ENCODE measurements at places on chromosomes 5 and 9.

DNA sequence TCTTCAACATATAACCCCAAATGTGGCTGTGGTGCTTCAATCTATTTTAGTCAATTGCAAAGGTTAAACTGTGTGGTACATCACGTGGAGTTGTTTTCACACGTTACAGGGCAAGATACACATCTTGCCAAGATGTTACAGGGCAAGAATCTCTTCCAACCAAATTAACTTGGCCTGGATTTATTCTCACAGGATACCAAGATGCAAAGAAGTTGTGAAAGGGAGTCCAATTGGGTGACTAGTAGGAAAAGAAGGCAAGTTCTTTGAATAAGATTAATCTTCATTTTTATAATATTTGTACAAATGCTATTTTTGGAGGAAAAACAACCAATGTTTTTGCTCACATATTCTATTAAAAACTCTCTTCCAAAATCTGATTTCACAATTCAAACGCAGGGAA is 4.8 kb upstream of the IFNA8 start:
- no peak for DNase-seq

DNA sequence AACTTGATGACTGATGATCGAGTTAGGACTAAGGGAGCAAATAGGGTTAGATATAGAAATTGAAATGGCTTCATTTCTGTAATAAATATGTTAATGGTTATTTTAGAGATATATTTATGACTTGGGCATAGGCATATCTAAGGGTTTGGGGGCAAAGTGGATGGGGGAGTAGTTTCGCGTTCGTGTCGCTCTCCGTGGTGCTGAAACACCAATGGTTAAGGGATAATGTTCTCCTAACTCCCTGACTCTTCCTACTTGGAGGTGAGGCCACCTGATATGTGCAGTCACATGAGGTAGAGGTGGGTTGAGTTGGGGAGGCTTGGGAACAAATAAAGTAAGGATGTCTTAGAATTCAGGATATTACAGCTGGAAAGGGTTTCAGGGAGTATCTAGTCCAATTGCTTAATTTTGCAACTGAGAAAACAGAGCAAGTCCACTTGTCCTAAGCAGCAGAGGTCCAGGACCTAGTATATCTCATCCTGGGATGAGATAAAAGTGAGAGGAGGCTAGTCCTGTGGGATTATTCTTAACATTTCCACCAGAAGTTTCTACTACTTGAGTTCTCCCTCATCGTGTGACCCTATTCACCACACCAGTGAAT is 44.0 kb upstream of the MAP1B start:
- no peak for DNase-seq

GRCh38 chr9:130925050-130925678 is 13.9 kb downstream of the FIBCD1 start:
- DNase-seq, result no peak

- DNase-seq, result no peak
These were observed 179.4 kb upstream of the SPEF2 start for GRCh38 chr5:35438288-35438687.

DNA sequence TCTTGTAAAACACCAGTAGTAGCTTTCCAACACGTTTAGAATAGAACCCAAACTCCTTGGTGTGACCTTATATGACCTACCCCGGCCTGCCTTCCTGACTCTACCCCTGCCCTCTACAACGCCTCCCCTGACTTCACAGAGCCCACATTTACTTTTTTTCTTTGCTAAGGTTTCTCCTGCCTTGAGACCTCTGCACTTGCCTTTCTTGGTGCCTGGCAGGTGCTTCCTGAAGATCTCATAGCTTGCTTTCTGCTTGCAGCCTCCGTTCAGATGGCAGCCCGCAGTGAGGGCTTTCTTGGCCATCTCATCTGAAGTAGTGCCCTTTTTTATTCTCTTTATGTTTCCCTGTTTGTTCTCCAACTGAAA is 24.3 kb downstream of the NUP214 start:
- DNase-seq, result no peak

GRCh38 chr5:116494784-116495450 is 79.7 kb downstream of the SEMA6A start:
- no peak for DNase-seq

- no peak for DNase-seq
These were observed 16.5 kb downstream of the NMUR2 start for GRCh38 chr5:152388610-152389009.

- DNase-seq, result no peak
These were observed 81.4 kb downstream of the PGM5 start for GRCh38 chr9:68437785-68438184.

- DNase-seq, result no peak
These were observed 4.1 kb upstream of the NSMF start for GRCh38 chr9:137462986-137463930.

GRCh38 chr9:60546406-60546805 is 367.8 kb upstream of the SPATA31A5 start:
- DNase-seq, result no peak

- DNase-seq, result no peak
These were observed 164.3 kb downstream of the AGTPBP1 start for GRCh38 chr9:85577353-85577952.

DNA sequence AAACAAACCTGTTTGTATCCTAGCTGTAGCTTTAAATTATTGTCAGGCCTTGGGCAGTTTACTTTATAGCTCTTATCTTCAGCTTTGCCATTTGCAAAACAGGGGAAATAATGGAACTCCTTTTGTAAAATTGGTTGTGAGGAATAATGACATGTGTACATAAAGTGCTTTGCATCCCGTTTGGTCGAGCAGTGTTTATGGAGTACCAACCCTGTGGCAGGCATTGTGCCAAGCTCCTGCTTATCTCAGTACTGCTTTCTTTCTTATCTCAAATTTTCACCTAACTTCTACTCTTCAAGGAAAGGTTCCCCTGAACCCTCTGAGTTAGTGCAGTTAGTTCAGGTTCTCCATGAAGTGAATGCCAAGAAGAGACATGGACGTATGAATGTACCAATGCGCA is 9.4 kb upstream of the TENT2 start:
- DNase-seq, result no peak

DNA sequence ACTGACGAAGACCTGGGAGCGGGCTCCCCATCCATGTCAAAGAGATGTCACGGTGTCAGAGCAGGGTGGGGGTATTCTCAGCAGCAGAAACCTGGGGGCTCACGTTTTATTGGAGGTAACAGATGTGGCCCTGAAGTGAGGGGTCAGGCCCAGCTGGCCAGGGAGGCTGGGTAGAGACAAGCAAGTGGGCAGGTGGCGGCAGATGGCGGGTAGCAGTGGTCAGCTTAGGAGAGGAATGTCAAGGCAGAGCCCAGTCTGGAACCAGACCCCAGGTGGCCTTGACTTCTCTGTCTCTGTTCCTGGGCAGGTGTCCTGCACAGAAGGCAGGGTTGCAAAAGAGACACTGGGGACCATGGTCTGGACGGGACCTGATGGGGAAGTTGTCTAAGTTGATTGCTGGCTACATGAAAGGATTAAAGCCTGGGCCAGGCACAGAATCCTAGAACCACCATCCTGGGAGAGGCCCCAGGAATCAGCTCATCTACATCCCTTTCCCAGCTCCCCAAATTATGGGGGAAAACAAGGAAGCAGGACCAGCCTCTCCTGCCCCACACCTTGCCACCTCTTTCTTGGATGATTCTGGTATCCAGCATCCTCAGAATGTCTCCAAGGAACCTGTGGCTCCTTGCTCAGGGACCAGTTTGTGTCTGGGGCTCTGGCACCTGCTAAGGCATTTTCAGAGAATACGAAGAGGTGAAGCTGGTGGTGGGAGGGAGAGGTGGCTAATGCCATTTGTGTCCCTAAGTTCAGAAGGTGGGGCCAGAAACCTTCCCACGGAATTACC is 72.5 kb downstream of the AMBP start:
- DNase-seq, result no peak

DNA sequence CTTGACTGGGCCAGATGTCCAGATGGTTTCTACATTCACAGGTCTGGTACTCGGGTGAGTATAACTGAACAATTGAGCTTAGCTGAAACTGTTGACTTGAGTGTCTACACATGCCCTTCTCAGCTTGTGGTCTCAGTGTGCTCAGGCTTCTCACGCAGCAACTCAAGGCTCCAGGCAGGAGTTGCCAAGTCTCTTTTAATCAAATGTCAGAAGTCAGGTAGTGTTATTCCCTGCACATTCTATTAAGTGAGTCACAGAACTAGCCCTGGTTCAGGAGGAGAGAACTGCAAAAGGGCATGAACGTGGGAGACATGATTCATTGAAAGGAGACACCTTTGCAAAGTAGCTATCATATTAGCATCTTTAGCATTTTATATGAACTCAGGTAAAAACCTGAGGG is 199.3 kb upstream of the ACTBL2 start:
- DNase-seq, result no peak

- DNase-seq, result no peak
These were observed 21.0 kb upstream of the PPP2CA start for GRCh38 chr5:134246771-134247427.

GRCh38 chr5:60533789-60534188 is 166.2 kb downstream of the DEPDC1B start:
- no peak for DNase-seq

DNA sequence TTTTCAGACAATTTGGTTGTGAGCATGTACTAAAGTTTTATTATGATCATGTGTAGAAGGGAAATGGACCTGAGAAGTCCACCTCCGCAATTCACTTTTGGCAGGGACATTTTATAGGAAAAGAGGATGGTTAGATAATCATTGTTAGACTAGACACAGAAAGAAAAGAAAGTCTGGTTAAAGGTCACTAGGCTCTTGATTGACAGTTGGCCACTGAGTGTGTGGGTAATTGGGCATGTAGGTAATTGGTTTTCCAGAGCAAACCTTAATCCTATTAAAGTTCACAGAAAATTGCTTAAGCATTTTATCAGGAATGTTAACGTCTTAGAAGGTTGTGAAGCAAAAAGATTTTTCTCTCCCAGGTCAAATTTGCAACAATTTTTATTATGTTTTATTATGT is 158.5 kb upstream of the CLINT1 start:
- no peak for DNase-seq

DNA sequence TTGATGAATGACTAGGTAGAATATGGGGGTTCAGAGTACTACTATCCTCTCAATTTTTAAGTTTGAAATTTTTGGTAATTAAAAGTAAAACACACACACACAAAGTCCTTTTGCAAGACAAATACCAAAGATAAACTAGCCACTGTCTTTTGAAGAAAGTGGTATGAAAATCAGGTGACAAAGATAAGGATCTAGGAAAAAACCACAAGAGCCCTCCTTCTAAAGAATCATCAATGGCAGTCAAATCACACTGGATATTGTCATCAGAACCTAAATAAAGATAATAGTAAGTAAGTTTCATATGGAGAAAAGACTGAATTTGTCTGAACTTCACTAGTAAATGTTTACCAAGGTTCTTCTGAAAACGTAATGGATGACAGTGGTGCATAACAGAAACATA is 30.5 kb upstream of the HK3 start:
- DNase-seq, result no peak

GRCh38 chr5:138955671-138956295 is 80.6 kb upstream of the LRRTM2 start:
- DNase-seq, result no peak

- DNase-seq, result no peak
These were observed 63.8 kb downstream of the SNCAIP start for GRCh38 chr5:122375801-122376200.

DNA sequence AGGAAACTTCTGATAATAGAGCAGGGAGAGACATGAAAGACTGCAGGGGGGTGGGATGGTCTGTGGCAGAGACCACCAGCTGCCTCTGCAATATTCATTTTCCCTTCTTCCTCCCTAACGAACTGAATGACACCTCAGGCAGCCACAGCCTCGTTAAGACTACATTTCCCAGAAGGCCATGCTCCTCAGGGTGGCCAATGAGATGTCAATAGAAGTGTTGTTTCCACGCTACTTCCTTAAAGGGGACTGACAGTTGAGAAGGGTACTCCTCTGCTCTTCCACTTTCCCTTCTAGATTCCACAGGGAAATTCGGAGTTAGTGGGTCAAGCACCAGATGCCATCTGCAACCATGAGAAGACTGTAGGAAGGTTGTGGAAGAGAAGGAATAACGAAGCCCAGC is 52.0 kb upstream of the DAPK1 start:
- DNase-seq, result no peak

DNA sequence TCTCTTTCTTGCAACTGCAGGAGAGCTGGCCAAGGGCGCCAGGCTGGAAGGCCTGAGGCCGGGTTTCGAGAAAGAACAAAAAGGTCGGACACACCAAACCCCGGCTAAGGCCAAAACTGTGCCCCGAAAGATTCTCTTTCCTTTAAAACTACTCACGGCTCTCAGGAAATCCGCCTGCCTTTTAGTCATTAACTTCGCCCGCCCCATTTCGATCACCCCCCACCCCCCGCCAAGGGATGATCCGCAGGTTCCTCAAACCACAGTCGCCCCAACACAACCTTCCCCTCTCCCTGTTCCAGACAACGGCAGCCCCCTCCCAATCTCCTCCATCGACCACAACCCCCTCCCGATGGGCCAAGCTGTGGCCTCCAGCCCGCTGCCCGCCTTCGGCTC is 536 bp downstream of the FEM1C start:
- DNase-seq, result peak; percentile 39

GRCh38 chr9:68747043-68747533 is 42.0 kb downstream of the PIP5K1B start:
- no peak for DNase-seq

GRCh38 chr5:93676704-93677103 is 64.7 kb downstream of the POU5F2 start:
- no peak for DNase-seq

DNA sequence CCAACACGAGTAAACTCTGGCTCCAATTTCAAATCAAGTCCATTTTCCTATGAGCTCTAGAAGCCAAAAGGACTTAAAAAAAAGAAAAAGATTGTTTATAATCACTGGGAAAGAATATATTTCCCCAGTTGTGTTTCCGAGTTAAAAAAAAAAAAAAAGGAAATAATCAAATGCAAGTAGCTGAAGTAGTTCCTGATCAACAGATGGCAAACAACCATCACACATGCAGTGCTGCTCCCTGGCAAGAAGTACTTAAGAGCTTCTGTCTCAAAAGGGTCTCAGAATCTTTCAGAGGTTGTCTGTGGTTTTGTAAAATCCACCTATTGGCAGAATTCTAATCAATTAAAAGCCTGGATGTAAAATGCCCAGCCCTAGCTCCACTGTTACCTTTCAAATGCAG is 387.9 kb downstream of the RAB3C start:
- no peak for DNase-seq

DNA sequence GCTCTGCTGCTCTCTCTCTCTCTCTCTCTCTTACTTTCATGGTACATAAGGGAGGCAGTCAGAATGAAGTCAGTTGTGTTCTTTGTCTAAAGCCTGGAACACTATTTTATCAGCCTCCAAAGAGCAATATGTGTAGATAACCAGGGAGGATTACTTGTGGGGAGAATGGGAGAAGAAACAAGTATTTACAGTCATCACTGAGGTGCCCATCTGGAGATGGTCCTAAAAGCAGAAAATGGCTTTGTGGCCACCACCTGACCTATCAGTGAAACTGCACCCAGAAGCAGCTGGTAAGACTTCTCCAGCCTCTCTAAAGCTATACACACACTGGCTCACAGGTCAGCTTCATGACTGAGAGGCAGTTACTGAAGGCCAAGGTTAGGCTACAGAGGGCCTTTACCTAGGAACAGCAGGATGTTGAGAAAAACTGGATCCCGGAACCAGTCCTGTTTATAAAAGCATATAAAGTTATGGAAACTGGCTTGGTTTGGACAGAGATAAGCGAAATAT is 75.1 kb downstream of the MRPS27 start:
- DNase-seq, result no peak

Measured in activated gamma-delta T cell treated with Interleukin-2 at 50 U/mL for 16 hours (primary cell).